ENCODE measurements at places on chromosomes 2 and 18. TPM values are rescaled to one million over a fixed set of nuclear protein-coding genes. Genes with fewer than 3 reads are reported as not detected.

SPATA3 gene
- total RNA-seq, result not detected

GRCh38 chr2:200810998-200811332 lies 745 bp upstream of the BZW1 start:
- no peak for DNase-seq

DNA sequence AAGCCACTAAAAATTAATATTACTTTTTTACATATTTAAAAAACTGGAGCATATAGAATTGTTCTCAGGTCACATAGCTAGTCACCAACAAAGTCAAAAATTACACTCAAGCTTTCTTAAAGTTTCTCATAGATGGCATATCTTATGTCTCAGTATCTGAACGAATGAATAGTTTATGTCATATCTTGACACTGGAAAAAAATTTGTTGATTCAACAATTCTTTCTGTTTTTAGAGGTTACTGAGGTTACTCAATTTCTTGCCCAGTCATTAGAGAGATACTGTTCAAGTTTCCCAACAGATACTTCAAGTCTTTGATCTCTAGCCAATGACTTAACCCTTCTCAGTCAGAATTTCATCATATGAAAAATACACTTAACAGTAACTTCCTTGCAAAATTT lies 113.1 kb upstream of the XIRP2 start:
- DNase-seq, result no peak

AFF3 gene
- 2.6 TPM for total RNA-seq

NDC80 gene
- total RNA-seq, result 65.8 TPM

DNA sequence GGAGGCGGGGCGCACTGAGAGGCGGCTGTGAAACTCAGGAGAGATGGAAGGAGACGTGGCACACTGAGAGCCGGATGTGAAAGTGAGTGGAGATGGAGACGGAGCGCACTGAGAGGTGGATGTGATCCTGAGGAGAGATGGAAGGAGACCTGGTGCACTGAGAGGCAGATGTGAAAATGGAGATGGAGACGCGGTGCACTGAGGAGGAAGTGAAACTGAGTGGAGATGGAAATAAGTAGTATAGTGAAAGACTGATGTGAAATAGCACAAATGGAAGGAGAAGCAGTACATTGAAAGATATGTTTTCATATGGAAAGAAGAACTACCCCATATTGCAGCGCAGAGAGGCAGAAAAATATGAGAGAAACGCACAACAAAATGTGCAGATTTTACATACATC lies 281.6 kb upstream of the RGPD4 start:
- no peak for DNase-seq

EPG5 gene
- total RNA-seq, result 29.0 TPM

RHBDD1 gene
- total RNA-seq, result 4.4 TPM

ESPNL gene
- not detected for total RNA-seq

DNA sequence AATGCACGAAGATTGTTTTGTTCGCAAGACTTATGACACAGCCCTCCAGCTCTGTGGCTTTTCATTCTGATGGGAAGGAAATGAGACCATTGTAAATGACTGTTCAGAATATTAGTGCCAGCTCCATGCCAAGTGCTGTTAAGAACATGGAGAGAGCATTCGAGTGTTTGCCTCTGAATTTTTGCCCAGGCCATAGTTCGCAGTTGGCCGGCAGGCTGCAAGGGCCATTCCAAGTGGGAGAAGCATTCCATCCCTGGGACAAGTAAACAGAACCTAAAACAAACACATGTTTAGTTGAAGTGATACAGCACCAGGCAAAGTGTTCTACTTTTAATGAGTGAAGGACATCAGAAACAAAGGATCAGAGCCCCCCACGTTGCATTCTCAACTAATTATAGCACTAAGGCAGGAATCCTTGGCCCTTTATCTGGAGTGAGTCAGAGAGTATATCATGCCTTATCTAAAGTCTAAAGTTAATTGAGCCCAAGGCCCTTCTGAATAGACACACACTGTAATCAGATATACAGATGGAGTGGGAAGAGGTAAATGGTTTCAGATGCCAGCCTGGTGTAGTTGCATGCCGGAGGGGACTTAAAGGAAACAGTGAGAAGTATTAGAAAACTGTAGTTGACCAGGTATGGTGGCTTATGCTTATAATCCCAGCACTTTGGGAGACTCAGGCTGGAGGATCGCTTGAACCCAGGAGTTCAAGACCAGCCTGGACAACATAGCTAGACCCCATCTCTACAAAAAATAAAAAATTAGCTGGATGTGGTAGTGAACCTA lies 53.3 kb downstream of the NEDD4L start:
- DNase-seq, result peak; percentile 91

XRCC5 gene
- total RNA-seq, result 335 TPM

- no peak for DNase-seq
Measured at GRCh38 chr18:27301615-27302378, 116.7 kb upstream of the CHST9 start.

XIRP2 gene
- 0.02 TPM for total RNA-seq

DNA sequence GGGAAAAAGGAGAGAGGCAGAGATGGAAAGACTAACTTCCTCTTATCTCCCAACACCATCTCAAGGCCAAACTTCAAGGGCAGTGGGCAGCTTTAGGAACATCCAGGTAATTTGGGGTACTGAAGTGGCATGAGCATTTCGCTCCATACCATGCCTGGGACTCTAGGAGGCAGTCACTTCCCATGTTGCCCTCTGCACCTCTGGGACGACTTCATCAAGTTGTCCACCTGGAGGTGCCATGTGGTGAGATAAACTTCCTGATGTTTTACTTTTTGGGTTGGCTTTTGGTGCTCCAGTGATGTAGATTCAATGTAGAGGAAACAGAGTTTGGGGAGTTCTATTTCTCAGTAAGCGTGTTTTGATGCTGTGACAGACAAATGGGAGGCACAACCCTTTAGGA lies 56.3 kb upstream of the UPP2 start:
- DNase-seq, result no peak

GRCh38 chr2:128805237-128805636 lies 486.6 kb upstream of the HS6ST1 start:
- no peak for DNase-seq

GRCh38 chr18:73626859-73627258 lies 520.8 kb downstream of the FBXO15 start:
- no peak for DNase-seq

DNA sequence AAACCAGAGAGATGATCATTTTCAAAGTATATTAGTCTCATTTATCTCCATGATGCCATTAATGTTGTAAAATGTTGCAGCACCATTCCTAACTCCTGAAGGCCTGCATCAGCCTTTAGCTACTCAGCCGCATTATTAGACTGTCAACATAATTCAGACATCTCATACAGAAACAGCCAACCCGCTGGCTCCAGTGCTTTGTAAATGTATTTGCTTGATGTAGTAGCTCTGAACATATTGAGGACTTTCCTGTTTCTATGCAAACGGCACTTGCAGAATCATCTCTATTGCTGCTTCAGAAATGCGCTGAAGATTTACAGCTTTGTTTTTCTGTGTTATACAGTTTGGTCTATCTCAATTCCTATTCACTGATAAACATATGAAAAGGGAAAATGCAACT lies 372.2 kb downstream of the DSEL start:
- DNase-seq, result no peak

- no peak for DNase-seq
Measured at GRCh38 chr2:174044556-174044955, 79.4 kb upstream of the SP3 start.

ZNF396 gene
- 1.7 TPM for total RNA-seq

- no peak for DNase-seq
Measured at GRCh38 chr2:163185160-163185559, 346.6 kb upstream of the KCNH7 start.

DNA sequence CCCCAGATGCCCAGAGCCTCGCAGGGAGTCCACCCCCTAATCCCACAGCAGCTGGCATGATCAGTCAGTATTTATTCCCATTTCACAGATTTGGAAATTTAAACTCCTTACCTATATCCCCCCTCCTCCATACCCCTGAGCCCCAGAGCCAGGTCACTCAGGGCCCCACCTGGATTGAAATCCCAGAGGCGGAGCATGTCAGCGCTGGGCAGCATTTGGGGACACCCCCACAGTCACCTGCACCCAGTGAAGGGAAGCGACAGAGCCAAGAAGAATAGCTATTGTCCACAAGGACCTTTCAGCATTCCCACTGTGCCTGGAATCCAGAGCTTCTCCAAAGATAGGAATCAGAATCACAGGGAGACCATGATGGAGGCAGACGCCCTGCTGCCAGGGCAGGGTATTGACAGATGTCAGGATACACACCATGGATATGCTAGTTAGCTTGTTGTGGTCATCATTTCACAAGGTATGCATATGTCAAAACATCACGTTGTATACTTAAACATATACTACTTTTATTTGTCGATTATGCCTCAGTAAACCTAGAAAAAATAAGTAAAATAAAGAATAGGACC lies 968 bp upstream of the ASTL start:
- no peak for DNase-seq

All from M059J (cell line).